WTC11 (cell line): ENCODE measurements at places on chromosomes 7 and 10. TPM values are rescaled to one million over a fixed set of nuclear protein-coding genes. Genes with fewer than 3 reads are reported as not detected.

DNA sequence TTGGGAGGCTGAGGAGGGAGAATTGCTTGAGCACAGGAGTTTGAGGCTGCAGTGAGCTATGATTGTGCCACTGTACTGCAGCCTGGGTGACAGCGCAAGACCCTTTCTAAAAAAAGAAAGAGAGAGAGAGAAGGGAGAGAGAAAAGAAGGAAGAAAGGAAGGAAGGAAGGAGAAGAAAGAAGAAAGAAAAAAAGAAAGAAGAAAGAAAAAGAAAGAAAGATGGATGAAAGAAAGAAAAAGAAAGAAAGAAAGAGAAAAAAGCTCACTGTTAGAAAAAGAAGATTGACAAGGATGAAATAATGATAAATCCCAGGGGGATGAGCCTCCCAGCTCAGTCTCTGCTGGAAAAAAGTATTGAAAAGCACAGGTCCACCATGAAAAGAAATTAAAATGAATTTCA, 22.8 kb upstream of the CARD11 start:
- H3K4me3 ChIP-seq = no peak overlapping the region
- no peak overlapping the region for H3K27ac ChIP-seq
- H3K4me1 ChIP-seq = peaks cover 17% of the 10 kb centered on the region
- no peak for DNase-seq

- H3K36me3 ChIP-seq = no peaks in the 10 kb centered on the region
- peaks cover 7% of the 10 kb centered on the region for H3K4me1 ChIP-seq
- H3K4me3 ChIP-seq = no peak overlapping the region
- H3K27ac ChIP-seq = no peak overlapping the region
These were observed 26.8 kb upstream of the TM9SF3 start for GRCh38 chr10:96613576-96613975.

GRCh38 chr7:25624051-25624450, 395.8 kb upstream of the NPVF start:
- H3K4me3 ChIP-seq = no peak overlapping the region
- H3K36me3 ChIP-seq = no peaks in the 10 kb centered on the region; the same call in 1 of the 2 replicates
- peaks cover 24% of the 10 kb centered on the region for H3K4me1 ChIP-seq
- H3K27ac ChIP-seq = no peak overlapping the region
- DNase-seq = no peak

- H3K4me3 ChIP-seq = no peak overlapping the region
- DNase-seq = no peak
- H3K36me3 ChIP-seq = peaks cover 12% of the 10 kb centered on the region
- no peak overlapping the region for H3K27ac ChIP-seq
These were observed 23.5 kb downstream of the UPP1 start for GRCh38 chr7:48112401-48113165.

- no peaks in the 10 kb centered on the region for H3K4me1 ChIP-seq
- no peak overlapping the region for H3K27ac ChIP-seq
- no peak for DNase-seq
- no peaks in the 10 kb centered on the region for H3K36me3 ChIP-seq
- H3K27me3 ChIP-seq = no peaks in the 10 kb centered on the region
These were observed 114.1 kb downstream of the SLC16A9 start for GRCh38 chr10:59595593-59595992.

GPR15LG gene
- not detected in 3 replicates for total RNA-seq

IFIT3 gene
- total RNA-seq = 0.14 to 0.42 TPM (median 0.39 TPM) in 3 replicates

- DNase-seq = no peak
- H3K27me3 ChIP-seq = no peaks in the 10 kb centered on the region
- H3K36me3 ChIP-seq = 0 out of 2 replicates have a peak, but pooled peaks cover 6% of the 10 kb centered on the region
- H3K4me3 ChIP-seq = no peak overlapping the region
These were observed 49.4 kb downstream of the NOD1 start for GRCh38 chr7:30429156-30429530.
